ENCODE measurements at places on chromosomes 11 and 22.

GRCh38 chr22:35465109-35465701 is 65.3 kb downstream of the MCM5 start:
- no peak for DNase-seq

DNA sequence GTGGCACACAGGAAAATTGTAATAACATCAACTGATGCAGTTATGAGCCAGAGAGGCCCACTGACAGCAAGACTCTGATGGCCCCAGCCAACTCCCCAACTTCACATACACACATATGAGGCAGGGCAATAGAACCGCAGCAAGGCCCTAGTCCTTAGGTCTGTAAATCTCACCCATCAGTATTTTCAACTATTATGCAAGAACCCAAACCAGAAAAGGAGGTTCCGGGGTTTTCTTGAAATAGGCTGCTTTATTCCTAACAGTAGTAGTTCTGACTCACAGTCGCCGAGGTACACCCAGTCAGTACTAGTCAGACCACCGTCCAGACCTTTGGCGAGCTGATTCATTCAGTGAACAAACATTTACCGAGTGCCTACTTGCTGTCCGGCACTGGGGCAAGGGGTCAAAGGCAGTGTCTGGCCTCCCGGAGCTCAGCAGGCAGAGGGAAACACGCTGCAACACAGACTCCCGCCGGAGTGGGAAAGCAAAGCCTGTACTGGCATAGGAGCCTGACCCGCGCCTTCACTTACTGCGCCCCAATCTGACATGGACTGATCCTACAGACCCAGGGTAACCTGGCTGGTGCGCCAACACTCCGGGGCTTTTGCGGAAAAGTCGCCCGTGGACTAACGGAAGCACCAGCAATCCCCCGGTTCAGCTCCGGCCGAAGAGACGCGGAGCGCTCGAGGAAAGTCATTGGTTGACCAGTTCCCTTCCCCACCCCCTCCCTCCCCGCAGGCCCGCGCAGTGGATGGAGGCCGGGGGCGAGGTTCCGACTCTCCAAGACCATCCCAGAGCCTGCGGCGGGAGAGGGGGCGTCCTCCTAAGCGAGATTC is 1.3 kb downstream of the PLEKHA7 start:
- no peak for DNase-seq

- DNase-seq = no peak
Measured at GRCh38 chr11:71207563-71207962, 44.8 kb downstream of the SHANK2 start.

DNA sequence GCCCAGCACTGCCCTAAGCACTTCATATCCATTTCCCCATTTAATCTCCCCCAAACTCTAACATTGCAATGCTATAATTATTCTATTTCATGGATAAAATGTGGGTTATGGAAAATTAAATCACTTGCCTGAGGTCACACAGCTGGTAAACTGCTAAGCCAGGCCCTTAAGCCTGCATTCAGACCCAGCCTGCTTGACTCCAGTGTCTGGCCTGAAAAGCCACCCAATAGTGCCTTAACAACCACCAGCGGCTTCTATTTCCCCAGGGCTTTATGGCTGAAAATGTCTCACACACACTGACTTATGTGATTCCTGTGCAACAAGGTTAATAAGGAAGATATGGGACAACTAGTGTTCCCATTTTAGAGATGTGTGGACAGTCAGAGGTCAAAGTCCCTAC is 178.5 kb upstream of the SNX19 start:
- DNase-seq = no peak

GRCh38 chr22:27718186-27719035 is 83.1 kb downstream of the MN1 start:
- DNase-seq = no peak

GRCh38 chr11:118673361-118674081 is 5.9 kb downstream of the TREH start:
- no peak for DNase-seq

- no peak for DNase-seq
Measured at GRCh38 chr11:93717501-93717900, 23.8 kb downstream of the TAF1D start.

- no peak for DNase-seq
Measured at GRCh38 chr11:79610678-79611077, 169.8 kb upstream of the TENM4 start.

DNA sequence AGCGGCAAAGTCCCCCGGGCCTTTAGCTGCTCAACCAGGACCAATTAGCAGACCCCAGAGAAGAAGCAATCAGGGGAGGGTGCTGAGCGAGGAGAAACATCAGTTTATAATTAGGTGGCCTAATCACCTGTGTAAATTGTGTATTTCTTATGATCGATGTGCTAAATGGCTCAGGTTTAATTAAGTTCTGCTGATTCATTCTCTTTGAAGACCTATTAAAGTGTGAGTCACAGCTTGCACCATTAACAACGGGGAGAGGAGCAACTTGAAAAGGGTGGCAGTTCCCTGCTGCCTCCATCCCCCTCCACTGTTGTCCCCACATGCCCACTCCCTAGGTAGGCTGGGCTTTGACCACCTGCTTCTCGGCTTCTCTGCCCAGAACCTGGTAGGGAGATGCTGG is 10.7 kb downstream of the ISX start:
- no peak for DNase-seq

GRCh38 chr22:42155053-42155543 is 24.5 kb upstream of the CYP2D6 start:
- DNase-seq = no peak

- DNase-seq = no peak
Measured at GRCh38 chr11:113179181-113179704, 135.1 kb upstream of the TTC12 start.

DNA sequence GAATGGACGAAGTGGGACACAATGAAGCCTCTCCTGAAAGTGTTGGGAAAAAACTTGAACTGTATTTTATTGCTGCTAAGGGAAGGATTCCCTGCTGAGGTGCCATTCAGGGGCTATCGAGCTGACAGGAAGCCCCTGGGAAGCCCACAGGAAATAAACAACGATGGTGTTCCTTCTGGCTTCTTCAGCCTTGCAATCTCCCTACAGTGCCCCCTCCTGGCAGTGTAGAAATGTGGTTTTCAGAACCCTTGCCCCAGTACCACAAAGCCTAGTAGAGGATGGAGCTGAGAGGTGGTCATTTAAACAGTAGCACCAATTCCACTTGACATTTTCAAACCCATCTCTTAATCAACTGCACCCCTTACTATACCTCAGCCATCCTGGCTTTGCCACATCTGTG is 676.7 kb upstream of the ARHGAP42 start:
- DNase-seq = no peak

- no peak for DNase-seq
Measured at GRCh38 chr22:31451709-31452571, 37.7 kb downstream of the EIF4ENIF1 start.

- no peak for DNase-seq
Measured at GRCh38 chr11:111603611-111604130, 1.4 kb downstream of the SIK2 start.

DNA sequence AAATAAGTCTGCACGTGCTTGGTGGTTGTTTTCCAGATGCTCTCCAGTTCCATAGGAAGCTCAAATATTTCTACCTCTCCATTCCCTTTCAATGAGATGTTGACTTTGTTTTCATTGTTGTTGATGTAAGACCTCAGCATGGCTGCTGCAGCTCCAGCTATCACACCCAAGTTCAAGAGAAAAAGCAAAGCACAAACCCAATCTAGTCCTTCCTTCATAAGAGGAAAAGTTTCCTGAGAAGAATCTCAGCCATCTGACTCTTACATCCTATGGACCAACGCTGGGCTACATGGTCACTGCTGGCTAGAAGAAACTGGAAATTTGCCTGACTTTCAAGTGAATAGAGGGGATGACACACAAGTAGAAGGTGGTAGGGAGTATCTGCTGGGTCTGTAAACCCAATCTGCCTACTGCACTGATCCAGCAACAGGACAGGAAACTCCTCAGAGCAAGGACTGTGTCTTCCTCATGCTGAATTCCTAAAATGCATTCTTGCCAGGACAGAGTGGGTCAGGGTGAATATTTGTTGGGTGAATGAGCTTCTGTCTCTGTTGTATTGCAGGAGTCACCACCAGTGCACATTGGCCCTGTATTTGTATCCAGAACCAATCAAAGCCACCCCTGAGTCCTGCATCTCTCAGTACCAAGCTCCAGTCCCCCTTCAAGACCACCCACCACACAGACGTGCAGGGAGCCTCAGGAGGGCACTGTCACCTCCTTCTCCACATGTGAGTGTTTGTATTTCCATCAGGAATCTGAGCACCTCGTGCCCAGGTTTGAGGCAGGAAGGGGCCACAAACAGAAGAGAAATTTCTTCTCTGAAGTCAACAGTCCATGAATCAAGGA is 118.0 kb upstream of the IGLL5 start:
- DNase-seq = no peak

DNA sequence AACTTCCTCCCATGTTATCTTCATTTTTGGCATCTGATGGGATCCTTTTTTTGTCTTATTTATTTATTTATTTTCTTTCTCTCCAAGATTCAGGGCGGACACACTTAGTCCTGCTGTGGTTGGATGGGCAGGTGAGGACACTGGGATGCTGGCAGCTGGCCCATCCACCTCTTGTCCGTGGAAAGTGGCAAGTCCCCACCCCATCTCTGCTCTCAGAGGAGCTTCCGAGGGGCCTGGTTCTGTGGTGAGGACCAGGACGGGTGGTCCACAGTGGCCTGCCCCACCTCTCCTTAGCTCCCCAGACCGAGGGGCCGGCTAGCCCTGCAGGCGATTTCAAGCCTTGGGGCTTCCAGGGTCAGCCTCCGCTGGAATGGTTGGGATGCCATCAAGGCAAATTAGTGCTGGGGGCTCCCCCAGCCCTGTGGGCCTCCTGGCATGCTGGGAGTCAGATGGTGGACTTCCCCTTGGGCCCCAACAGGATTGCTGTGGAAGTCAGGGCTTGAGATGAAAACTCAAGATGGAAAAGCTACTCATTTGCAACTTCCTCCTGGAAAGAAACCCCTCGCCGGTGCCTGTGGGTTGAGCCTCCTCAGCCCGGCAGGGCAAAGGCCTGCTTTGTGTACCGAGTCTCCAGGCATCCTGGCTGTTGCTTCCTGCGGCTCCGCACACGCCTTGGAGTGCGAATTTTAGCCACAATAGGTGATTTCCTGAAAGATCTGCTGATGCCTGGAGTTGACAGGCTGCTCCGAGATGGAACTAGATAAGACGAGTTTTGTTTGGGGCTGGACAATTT is 31.2 kb upstream of the LINC01488 start:
- no peak for DNase-seq

DNA sequence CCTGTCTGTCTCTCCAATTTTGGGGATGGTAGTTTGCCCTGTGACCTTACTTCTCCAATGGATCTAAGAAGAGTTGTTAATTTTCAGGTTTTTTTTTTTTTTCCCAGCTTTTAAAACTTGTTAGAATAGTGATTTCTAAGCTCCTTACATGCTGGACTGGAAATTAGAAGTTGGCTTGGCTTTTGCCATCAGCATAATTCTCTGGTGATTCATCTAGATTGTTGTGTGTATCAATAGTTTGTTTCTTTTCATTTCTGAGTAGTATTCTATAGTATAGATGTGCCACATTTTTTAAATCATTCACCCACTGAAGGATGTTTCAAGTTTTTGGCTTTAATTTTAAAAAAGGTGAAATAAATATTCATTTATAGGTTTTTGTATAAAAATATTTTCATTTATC is 51.4 kb downstream of the ADAMTS15 start:
- DNase-seq = no peak

DNA sequence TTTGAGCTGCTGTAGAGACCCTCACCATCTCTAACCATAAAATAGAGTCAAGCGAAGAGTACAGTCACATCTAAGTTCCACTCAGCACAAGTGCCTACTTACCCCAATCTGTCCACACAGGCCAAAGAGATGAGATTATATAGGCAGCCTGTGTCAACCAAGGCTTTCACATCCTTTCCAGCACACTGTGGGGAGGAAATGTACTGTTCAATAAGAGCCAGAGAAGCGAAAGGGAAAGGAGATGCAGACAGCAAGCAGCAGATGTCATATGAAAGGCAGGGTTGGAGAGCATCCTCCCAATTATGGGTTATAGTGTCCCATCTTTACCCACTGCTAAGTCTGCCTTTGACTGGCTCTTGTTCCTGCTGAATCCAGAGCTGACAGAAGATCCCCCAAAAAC is 16.4 kb downstream of the NRIP3 start:
- DNase-seq = no peak

GRCh38 chr11:19499026-19499669 is 213.5 kb upstream of the NAV2 start:
- DNase-seq = no peak

- no peak for DNase-seq
Measured at GRCh38 chr11:64364435-64364834, 5.5 kb downstream of the RPS6KA4 start.

DNA sequence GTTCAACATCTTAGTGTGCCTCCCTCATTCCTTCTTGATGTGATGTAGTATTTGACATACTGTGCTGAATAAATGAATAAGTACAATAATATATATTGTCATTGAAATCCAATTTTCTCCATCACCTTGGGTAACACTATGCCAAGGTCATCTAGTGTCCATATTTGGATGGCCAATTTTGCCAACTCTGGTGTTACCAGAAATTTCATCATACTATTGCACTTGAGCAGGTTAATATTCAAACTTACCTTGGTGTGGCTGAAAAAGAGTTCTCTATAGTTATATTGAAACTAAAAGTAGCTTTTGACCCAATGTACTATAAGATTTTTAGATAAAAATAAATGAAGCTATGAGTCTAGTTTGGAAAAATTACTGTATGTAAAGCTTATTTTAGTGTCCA is 98.2 kb upstream of the SLC6A5 start:
- no peak for DNase-seq

GRCh38 chr11:34050581-34051348 is 766 bp upstream of the CAPRIN1 start:
- no peak for DNase-seq

DNA sequence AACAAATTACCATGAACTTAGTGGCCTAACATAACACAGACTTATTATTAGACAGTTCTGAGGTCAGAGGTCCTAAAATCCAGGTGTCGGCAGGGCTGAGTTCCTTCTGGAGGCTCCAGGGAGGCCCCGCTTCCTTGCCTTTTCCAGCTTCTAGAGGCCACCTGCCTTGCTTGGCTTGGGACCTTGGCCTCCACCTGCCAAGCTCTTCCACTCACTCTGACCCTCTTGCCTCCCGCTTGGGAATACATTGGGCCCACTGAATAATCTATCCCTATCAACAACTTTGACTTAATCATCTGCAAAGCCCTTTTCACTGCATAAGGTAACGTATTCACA is 3.2 kb upstream of the MS4A10 start:
- no peak for DNase-seq

DNA sequence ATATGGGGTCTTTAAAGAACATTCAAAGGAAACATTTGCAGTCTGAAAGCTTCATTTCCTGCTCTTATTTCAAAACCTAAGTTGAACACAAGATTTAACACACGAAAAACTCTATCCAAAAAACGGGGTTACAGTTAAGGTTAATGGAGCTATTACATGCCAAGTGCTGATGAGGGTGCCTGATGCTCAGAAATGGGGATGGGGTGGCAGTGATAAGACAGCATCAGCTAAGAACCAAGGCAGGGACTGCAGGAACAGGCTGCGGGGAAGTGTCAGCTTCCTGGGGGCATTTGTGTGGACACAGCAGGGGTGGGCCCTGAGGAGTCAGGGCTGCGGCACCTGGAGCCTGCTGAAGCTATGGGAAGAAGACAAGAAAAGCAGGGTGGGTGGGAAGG is 12.2 kb downstream of the DGCR2 start:
- DNase-seq = no peak

- DNase-seq = peak; percentile 91
Measured at GRCh38 chr22:44620129-44620840, 81.7 kb upstream of the PRR5 start.
